G401 (cell line): ENCODE measurements at places on chromosomes 4 and X. TPM values are rescaled to one million over a fixed set of nuclear protein-coding genes. Genes with fewer than 3 reads are reported as not detected.

GPR143 gene
- 0.31 TPM in 1 of 2 replicates, not detected in the other for total RNA-seq

WNK3 gene
- 5.2 and 5.4 TPM in 2 replicates for total RNA-seq

BEND4 gene
- total RNA-seq: 0.03 and 0.12 TPM in 2 replicates

NEUROG2 gene
- not detected in 2 replicates for total RNA-seq

DNA sequence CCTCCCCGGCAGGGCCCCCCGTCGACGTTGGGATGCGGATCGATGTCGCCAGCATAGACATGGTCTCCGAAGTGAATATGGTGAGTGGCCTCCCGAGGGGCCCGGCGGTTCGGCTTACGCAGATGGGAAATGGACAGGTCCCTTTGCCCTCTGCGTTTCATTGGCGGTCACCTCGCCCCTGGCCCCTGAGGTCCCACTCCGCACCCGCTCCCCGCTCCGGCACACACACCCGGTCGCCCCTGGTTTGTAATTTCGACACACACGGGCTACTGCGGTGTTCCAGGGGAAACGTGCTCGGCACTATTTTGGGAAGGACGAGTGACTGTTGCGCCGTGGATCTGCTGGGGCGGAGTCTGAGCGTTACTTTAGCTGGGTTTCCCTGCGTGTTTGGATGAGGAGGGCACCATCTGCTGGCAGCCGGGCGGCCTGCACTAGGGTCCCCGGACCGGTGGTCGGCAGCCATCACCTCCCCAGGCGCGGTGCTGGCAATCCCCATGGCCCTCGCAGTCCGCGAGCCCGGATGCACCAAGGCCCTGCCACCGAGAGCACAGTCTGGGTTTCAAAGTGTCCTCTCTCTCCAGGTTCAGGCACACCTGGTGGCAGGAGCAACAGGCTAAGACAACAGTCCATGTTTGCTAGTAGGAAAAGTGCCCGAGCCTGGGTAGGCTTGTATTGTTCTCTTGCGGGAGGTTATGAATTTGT is 1.2 kb downstream of the GABRB1 start:
- DNase-seq: peak; percentile 81

- peak; percentile 75 for DNase-seq
Observed at GRCh38 chr4:8319731-8320385, 50.3 kb downstream of the HTRA3 start.

DNA sequence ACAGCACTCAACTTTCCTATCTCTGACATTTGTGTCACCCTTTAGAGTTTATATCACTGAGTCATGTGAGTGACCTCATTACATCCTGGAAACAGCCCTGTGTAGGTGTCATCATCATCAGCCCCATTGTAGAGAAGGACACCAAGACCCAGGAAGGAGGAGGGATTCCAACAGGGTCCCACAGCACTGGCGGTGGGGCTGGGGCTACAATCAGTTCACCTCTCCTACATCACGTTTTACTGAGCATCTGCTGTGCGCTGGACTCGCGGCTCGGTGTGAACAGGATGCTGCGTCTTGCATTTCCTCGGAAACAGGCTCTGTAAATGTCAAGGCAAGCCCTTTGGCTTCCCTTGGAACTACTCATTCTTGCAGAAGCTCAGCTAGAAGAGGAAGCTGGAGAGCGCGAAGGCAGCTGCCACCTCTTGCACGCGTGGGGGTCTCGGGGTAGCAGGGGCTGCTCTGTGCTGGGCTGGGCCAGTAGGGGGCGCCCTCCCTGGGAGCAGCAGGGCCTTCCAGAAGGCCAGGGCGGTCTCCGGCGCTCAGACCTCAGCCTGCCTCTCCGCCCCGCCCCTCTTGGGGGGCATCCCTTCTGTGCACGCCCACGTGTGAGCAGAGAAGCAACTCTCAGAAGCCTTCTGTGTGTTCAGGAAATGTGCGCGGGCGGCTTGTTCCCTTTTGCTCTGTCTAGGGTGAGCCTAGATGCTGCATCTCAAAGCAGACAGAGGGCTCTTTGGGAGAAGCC is 29.0 kb downstream of the REELD1 start:
- no peak for DNase-seq

DNA sequence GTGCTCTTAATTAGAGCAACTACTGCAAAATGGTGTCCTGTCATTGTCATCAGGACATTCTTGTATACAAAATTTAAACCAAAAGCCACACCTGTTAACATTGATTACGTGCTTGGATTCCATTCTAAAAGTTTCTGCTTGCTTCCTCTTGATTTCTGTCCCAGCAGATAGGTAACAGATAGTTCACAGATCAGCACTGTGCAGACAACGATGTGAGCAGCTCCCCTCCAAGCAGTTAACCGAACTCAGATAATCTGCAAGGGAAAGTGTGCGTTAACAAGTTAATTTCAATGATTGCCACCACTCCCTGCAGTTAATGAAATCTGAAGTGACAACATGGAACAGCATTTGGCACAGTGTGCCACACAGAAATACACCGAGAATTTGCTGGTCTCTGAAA is 54.4 kb upstream of the RELL1 start:
- no peak for DNase-seq

- no peak for DNase-seq
Observed at GRCh38 chr4:7261087-7261486, 68.7 kb downstream of the SORCS2 start.

- no peak for DNase-seq
Observed at GRCh38 chrX:43002526-43003203, 224.7 kb upstream of the PPP1R2C start.
